ENCODE measurements at places on chromosomes 16 and 17. TPM values are rescaled to one million over a fixed set of nuclear protein-coding genes. Genes with fewer than 3 reads are reported as not detected.

- DNase-seq, result no peak
Observed at GRCh38 chr17:31171701-31172100, 76.9 kb downstream of the NF1 start.

GRCh38 chr16:71927383-71927782 is 32.1 kb downstream of the IST1 start:
- no peak for DNase-seq

DNA sequence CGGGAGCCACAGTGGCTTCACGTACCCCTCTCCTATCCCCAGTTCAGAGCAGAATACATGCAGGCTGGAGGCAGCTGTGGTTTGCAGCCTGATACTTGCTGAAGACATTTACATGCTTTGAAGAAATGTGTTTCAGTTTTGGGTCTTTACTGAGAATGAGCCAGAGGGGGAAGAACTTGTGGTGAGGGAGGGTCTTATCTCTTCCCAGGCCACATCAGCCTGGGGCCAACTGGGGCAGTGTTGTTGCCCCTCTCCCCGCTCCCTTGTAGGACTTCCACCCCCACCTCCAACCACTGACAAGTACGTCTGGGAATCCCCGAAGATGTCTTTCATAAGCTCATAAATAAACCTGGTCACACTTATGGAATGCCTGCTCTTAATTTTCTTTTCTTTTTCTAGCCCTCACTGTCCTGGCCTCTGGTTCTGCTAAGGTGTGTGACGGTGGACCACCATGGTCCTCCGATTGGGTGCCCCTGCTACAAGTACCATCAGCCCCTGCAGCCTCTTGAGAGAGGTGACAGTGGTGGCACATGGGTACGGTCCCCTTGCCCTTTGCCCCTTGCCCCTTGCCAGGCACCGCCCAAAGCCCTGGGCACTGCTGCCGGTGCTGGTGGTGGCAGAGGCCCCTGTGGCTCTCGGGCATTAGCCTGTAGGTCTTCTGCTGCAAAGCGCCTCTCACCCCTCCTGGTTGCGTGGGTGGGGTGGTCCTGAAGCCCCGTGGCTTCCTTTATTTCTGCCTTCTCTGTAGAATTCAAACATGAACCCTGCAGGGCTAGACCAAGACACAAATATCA is 144.8 kb upstream of the RPH3AL start:
- DNase-seq, result no peak

ASB16 gene
- not detected for total RNA-seq

DNA sequence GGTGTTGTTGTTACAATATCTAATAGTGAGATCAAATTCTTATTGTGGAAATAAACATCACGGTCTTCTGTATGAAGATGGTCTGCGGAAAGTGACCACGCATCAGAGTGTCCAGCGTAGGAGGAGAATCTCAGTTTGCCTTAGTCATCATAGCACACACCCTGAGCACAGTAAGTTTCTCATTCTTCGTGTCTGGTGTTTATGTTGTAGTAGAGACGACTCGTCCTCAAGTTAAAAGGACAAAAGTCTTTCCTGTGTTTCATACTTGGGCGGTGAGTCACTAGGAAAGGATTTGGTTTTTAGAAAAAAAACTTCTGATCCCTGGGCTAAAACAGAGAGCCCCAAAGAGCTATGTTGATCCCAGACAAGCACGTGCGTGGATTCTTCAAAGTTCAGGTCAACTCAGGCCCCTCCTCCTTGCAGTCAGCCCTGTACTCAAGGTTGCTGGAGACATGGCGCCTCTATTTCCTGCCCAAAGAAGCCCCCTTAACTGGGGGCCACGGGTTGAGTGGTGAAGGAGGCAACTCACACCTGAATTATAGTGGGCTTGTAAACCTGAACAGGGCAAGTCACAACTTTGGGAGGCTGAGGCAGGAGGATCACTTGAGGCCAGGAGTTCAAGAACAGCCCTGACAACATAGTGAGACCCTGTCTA is 170.4 kb downstream of the ZFHX3 start:
- no peak for DNase-seq

B3GNT9 gene
- total RNA-seq, result 10.0 TPM

DNA sequence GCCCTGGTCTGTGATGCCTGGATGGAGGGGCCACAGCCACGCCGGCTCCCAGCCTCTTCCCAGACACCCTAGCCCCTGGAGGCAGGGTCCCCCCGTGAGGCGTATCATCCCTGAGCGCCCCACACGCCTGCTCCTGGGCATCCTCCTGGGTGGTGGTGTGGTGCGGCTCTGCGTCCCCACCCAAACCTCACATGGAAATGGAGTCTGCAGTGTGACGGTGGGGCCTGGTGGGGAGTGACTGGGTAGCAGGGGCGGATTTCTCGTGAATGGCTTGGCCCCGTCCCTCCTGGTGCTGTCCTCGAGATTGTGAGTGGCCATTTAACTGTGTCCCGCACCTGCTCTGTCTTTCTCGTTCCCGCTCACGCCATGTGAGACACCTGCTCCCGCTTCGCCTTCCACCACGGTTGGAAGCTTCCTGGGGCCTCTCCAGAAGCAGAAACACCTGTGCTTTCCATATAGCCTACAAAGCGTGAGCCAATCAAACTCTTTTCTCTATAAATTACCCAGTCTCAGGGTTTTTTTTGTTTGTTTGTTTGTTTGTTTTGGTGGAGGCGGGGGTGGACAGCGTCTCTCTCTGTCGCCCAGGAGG is 5.9 kb upstream of the SSTR5 start:
- no peak for DNase-seq

DNA sequence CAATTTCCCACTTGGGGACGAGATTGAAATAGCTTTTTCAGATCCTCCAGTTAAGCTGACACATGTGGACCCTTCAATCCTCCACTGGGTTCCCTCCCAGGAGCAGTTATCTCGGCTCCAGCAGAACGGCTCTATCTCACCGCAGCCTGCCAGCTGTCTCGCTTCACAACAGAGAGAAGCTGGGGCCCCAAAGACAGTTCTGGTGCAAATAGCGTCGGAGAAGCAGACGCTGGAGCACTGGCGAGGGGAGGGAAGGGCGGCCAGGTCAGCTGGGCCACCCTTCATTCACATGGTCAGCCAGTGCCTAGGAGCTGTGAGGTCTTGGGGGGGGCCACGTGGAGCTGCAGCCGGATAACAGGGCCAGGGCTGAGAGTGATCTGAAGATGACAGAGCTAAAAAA is 141.3 kb upstream of the SDK2 start:
- DNase-seq, result no peak

TMEM114 gene
- total RNA-seq, result not detected

GRCh38 chr17:37483311-37484039 is 6.2 kb upstream of the DUSP14 start:
- DNase-seq, result no peak

- DNase-seq, result no peak
Observed at GRCh38 chr16:49993579-49993978, 31.4 kb upstream of the CNEP1R1 start.

GRCh38 chr17:47739150-47739549 is 6.1 kb downstream of the TBX21 start:
- no peak for DNase-seq

Data from CD4-positive, alpha-beta memory T cell (primary cell).